Brain pericyte (primary cell): ENCODE measurements at places on chromosomes 7 and 10.

GRCh38 chr7:143434660-143435059 lies 8.6 kb upstream of the TAS2R60 start:
- no peak for DNase-seq

GRCh38 chr10:48648172-48648942 lies 36.3 kb upstream of the WDFY4 start:
- no peak for DNase-seq

- DNase-seq: no peak
Measured at GRCh38 chr7:832167-832967, at the start of gene SUN1. Gene SUN1, plus strand, starts transcription at chr7:832476. Its CDS starts 49 bp downstream, at chr7:832525.

- DNase-seq: no peak
Measured at GRCh38 chr10:17144032-17144431, 14.4 kb upstream of the CUBN start.

GRCh38 chr7:113730309-113730955 lies 188.4 kb downstream of the PPP1R3A start:
- DNase-seq: no peak

GRCh38 chr7:154650275-154650674 lies 352.6 kb downstream of the PAXIP1 start:
- DNase-seq: no peak

GRCh38 chr10:14617852-14618251 lies 156.8 kb downstream of the FAM107B start:
- no peak for DNase-seq

GRCh38 chr10:68365611-68366010 lies 32.9 kb upstream of the PBLD start:
- no peak for DNase-seq
